ENCODE measurements at places on chromosomes 6 and 20.

DNA sequence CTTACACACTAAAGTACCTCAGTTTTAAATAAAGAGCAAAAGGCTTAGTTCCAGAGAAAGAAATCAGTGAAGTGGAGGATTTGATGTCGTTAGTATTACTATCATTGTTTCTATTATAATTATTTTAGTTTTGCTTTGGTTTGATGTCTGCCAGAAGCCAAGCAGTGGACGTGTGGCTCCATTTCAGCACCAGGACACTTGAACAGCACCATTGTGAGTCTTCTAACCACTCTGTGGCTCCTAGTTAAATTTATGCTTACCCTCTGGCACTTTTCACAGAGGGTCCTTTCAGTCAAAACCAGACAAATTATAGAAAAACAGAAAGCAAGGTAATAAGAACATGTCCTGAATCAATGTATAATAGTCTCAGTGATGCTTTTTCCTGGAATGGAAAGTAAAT, 3.4 kb downstream of the COL9A1 start:
- no peak for DNase-seq

DNA sequence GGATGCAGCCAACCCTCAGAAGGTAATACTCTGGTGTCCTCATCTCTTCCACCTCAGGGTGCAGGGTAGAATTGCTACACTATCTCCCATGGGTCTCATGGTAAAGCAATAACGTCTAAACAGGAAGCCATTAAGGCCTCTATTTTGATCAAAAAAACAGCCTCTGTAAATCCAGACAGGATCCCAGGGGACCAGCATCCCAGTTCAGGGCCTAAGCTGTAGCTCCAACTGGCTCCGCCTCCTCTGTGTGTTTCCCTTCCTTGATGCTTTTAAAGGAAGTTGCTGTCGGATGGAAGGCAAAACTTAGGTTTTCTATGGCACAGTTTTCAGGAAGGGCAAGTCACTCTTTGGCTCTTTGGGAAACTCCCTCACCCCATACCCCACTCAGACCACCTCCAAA, 222.0 kb downstream of the MAFB start:
- no peak for DNase-seq

DNA sequence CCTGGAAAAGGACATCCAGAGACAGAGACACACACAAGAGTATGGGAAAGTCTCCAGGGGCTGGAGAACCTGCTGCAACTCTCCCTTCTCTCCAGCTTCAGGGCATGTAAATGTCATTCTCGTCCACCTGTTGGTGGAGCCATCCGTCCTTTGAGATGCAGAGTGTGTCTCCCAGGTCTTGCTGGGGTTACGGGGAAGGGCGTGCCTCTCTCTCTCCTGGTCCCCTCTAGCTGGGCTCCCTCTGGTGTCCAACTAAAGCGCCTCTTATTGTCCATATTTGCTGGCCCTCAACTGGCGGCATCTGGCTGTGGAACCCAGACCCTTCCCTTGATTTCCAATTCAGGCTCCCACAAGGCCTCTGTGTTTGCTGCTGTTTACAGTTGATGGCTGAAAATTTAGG, 244.1 kb downstream of the BMP7 start:
- DNase-seq, result no peak

GRCh38 chr6:14882394-14883026, 363.4 kb upstream of the JARID2 start:
- no peak for DNase-seq

DNA sequence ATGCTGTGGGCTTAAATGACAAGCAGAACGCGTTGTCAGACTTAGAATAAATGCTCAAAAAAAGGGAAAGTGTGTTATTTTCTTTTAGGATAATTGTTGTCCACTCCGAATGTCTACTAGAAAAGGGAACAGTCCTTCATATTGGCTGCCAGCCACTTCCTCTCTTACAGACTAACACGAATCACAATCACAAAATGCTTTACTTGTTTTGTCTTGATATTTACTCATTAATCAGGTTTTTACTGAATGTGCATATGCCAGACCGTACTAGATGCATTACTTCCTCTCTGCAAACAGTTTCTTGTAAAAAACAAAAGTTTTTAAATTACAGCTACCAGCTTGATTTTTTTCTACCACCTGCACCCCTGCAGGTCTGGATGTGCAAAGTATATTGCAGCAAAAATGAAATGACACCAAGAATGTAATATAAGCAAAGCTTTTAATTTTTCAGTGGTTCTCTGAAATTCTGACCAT, 821 bp downstream of the DHX35 start:
- no peak for DNase-seq

GRCh38 chr6:37624121-37624520, 73.6 kb downstream of the MDGA1 start:
- no peak for DNase-seq

DNA sequence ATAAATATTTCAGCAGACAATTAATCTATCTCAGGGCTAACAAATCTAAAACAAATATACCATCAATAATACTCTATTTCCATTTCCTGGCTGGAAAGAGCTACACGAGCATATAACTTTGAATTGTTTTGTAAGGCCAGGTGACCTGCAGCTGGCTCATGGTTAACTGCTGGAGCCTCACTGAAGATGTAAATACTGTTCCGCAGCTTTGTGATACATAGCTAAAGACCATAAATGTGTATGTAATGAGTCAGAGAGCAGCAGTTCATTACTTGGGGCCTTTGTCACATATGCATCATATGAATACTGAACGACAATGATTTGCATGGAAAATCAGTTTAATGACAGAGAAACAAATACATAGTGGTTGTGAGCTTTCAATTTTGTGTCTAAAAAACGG, 109.4 kb upstream of the CCN2 start:
- DNase-seq, result no peak

DNA sequence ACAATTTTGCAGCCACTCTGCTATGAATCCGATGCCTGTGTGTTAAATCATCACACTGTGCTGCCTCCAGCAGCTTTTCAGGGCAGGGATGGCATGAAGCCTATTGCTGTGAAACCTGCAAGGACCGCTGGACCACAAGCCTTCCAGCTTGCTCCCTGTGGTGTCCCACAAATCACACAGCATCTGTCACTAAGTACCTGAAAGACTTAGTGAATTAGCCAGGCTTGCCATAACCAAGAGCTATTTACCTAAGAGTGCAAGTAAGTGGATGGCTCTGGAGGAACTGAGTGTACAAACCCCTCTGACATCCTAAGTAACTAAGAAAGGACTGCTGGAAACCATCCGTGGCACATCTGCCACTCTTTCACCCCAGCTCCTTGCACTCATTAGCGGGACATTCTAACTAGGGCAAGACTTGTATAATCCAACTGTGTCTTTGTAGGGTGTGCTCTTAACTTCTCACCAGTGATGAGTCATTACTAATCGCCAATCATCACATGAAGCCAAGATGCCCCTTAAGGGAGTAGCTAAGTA, 34.7 kb downstream of the FOXQ1 start:
- DNase-seq, result no peak

GRCh38 chr6:42158011-42158410, 15.2 kb upstream of the GUCA1A start:
- DNase-seq, result no peak

- DNase-seq, result no peak
Observed at GRCh38 chr6:17663226-17663625, 43.5 kb downstream of the NUP153 start.

DNA sequence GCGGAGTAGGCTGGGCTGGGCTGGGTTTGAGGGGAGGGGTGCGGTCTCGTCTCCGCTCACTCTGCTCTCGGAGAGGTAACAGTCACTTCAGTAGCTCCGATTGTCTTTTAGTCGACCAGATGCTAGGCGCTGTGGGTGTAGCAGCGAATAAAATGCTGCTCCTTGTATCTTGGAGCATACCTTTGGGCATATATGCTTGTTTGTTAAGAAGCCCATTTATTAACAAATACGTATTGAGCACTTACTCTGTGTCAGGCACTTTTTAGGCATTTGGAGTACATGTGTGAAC, 545 bp downstream of the ACTR5 start:
- no peak for DNase-seq

GRCh38 chr20:14507711-14508110, 170.3 kb upstream of the FLRT3 start:
- no peak for DNase-seq

DNA sequence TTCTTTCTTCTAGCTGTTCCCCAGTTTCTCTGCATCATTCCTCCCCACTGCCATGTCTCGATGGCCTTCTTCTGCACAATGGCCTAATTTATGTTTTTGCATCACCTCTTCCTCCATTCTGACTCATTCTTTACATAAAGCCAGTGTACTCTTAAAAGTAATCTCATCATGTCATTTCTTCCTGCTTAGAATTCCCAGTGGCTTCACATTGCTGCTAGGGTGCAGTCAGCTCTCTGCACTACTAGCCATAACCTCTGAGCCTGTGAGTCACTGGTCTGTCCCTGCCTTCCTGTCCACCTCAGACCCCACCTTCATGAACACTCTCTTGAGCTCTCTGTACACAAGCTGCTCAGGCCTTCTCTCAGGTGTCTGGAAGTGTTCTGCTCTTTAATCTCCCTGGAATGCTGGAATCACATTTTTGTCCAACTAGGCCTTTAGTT, 24.1 kb upstream of the TRIM27 start:
- no peak for DNase-seq

- DNase-seq, result no peak
Observed at GRCh38 chr6:166206510-166207283, 39.0 kb upstream of the TBXT start.

GRCh38 chr20:17681726-17682102, 328 bp downstream of the RRBP1 start:
- no peak for DNase-seq

- DNase-seq, result no peak
Observed at GRCh38 chr6:159984268-159984786, 15.4 kb downstream of the IGF2R start.

DNA sequence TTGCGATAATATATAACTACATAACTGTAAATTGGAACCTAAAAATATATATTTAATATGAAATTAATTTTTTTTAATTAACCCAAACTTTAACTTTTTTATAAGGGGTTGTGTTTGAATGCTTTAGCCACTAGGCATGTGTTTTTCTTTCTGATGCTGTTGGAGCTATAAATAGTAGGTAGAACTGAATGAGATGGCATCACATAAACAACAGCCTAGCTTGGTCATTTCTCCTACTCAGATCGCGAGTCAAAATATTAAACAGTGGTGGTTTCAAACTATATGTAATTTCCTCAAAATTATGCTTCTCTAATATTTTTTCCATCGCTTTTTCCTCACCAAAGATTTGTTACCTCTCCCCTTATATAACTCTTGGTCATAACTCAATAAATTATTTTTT, 243.2 kb downstream of the ARID1B start:
- no peak for DNase-seq

DNA sequence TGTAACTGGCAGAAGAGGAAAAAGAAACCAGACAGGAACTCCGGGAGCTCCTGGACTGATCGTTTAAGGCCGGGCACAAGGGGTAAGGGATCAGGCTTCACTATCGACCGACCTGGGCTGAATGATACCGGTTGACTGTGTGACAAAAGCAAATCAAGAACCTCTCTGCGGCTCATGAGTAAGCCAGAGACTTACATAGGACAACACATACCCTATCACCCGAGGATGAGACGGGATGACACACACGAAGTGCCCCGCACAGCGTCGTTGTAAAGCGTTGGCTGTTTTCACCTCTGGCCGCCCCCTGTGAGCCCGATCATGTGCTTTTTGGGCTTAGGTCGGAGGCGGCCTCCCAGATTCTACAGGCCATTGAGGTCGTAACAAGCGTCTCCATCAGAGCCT, 695 bp upstream of the TGIF2 start:
- no peak for DNase-seq

GRCh38 chr6:92176666-92177065, 1242.7 kb downstream of the EPHA7 start:
- DNase-seq, result no peak

Data from osteocyte (in vitro differentiated cells).